ENCODE measurements at places on chromosomes 2 and 18.

GRCh38 chr2:171864357-171864985, 29.6 kb downstream of the SLC25A12 start:
- no peak for DNase-seq

- DNase-seq = no peak
Observed at GRCh38 chr18:69580107-69580506, 179.4 kb downstream of the DOK6 start.

GRCh38 chr2:235229236-235229635, 264.6 kb upstream of the AGAP1 start:
- DNase-seq = no peak

GRCh38 chr18:23499291-23499781, 4.0 kb upstream of the RMC1 start:
- DNase-seq = no peak

- DNase-seq = no peak
Observed at GRCh38 chr18:78241535-78242253, 737.9 kb upstream of the SALL3 start.

DNA sequence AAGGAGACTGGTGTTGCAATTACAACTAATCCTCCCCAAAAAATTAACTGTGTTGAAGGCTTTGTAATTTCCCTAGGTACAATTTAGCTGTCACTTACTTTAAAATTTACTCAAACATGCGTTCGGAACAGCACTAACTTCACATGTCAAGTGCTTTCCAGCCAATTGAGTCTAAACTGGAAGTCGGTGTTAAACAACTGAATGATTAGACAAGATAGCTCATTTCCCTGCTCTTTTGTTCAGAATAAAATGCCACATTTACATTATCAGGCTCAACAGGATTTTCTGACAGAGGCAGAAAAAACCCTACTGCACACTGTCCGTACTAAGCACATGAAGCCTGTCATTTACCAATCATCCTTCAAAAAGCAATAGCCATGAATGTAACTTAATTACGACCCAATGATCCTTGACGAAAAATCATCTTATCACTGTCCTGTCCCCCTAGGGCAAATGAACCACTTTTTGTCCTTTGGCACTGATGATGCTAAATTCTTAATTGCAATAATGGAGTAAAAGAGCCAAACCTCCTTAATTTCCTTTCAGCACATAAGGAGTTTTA, 56.0 kb downstream of the LRPPRC start:
- no peak for DNase-seq

- no peak for DNase-seq
Observed at GRCh38 chr2:140683658-140684057, 1447.2 kb downstream of the LRP1B start.

GRCh38 chr2:20953146-20953824, 90.6 kb downstream of the APOB start:
- DNase-seq = no peak

DNA sequence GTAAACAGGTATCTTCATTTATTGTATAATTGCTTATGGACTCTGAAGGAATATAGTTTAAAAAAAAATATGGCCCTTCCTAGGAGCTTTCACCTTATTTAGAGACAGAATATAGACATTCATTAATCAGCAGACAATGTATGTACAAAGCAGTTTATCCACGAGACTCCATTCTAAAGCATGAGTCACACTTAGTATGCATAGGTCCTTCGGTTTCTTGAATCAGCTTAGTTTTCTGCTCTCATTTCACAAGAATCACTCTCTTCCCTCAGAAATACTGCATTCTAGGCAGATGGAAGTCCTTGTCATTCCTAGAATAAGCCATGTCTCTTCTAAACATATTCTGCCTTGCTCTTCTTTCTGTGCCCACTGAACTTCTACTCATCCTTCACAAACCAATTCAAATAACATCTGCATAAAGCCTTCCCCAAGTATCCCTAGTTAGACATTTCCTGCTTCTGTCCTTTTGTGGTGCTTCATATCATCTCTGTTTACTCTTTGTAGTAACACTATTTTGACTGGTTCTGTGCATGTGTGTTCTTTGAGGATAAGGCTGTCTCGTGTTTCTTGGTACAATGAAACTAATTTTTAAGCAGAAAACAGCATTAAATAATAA, 84.5 kb downstream of the PTRHD1 start:
- DNase-seq = no peak

DNA sequence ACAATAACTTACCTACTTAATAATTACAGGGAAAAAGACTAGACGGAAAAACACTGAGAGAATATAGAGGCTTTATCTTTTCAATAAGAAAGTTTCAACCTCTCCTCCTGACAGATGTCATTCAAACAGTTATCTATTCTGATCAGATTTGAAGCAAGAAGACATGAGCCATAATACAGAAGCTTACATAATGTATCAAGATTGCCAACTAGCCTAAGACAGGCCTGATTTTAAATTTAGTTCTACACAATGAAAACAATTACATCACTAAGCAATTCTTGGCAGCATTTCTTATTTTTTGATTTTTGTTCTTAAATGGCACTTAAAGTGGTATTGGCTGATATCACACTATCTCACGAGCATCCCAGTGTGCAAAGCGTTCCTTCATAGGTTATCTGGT, 41.6 kb downstream of the GPR155 start:
- DNase-seq = no peak

DNA sequence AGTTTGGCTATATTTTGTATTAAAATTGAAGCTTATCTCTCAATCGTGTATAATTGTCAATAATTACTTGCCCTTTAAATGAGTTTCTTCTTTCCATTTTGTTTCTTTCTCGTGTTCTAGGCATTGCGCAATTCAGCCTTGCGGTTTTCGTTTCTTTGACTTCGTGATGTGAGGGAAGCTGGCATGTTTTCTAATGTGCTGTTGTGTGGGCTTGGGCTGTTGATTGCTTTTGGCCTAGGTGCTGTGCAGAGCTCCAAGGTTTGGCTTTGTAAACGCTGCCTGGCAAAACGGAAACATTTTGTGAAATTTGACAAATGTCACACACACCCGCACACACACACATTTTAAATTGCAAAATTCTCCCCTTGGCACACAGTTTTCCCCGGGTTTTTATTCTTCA, 242.6 kb upstream of the TCF4 start:
- no peak for DNase-seq
